Lung (tissue), 17 donors: ENCODE measurements at places on chromosomes 4 and X.

GRCh38 chr4:168931215-168931650 lies 78.8 kb downstream of the CBR4 start:
- DNase-seq, result no peak

GRCh38 chr4:66275411-66276038 lies 605.2 kb upstream of the EPHA5 start:
- no peak for DNase-seq

DNA sequence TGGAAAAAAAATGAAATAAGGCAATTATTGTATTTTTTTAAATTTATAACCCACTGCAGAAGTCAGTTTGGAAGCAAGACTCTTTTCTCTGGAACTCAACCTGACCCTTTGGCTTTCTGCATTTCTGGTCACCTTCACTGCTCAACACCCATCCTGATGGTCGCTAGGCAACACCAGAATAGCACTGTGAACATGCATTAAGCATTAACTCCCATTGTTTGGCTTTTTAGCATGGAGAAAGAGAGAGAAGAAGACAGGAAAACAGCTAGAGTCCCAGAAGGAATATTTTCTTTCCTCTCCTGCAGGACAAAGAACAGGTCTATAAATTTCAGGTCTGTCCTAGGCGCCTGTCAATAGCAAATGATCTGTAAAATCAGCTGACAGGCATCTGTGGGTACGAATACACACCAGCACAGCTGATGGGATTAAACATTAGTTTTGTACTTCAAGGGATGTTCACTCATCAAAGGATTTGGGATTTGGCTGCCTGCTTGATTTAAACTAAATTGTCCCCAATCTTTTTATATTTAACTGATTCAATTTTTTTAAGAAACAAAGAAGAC lies 137.2 kb upstream of the ETNPPL start:
- DNase-seq, result no peak

- DNase-seq, result no peak
Measured at GRCh38 chr4:532588-533317, 33.7 kb downstream of the PIGG start.

DNA sequence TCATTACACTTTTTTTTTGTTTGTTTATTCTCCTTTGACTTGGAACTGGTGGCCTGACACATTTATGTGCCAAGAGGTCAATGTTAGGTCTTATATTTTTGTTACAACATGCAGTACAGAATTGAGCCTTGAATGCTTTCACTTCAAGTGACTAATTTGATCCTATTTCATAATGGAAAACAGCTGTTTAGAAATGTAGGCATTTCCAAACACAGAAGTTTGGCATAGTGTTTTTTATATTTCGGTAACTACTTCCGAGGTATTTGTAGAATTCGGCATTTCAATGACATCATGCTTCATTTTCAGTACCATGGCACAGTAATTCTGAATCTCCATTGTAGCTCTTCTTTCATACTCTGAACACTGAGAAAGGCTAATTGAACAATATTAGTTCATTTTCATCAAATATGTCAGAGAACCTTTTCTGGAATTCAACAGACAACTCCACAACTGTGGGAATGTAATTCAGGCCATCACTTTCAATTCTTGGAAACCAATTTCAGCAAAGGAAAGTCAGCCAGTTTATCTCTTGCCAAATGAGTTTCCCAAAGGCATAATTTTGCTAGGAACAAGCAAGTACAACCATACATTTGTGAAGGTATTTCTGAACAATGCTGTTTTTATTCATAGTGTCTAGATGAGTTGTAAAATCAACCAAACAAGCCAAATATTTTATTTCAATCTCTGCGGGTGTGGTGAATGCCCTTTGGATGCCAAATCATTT lies 11.4 kb downstream of the FAM120C start:
- no peak for DNase-seq

DNA sequence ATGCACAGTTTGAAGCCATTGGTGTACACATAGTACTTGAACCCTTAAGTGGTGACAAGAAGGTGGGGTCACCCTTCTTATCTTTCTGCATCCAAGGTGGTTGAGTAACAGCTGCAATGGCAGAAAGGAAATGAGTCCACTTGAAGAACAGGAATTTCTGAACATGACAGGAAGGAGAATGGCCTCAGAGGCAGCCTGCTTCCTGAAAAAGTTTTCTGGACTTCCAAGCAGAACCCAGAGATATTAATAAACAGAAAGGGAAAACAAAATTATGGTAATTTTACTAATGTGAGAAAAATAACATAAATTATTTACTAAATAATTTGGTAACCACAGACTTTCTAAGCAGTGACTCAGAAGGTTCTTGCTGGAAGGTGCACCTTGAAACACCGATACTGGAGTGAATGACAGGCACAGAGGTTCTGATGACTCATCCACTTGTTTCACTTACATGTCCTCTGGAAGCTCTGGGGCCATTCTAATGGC lies 119.9 kb upstream of the HS3ST1 start:
- no peak for DNase-seq

- no peak for DNase-seq
Measured at GRCh38 chr4:59258002-59258401, 1942.1 kb upstream of the ADGRL3 start.

- no peak for DNase-seq
Measured at GRCh38 chrX:2549876-2550275, 49.1 kb upstream of the DHRSX start.

DNA sequence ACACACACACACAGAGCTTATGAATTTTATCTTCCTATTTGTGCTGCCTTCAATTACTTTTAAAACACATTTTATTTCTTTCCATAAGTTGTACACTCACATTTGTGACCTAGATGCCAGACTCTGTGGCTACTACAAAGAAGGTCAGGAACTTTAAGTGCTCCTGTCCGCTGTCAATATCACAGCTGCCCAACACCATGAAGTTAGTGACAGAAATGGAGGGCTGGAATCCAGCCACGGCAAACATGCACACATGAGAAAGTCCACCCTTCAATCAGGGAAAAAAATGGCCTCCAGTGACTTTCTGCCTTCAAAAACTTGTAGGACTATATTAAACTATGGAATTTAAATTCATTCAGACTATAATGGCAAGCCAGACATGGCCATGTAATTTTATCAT lies 334.4 kb upstream of the FSTL5 start:
- peak; percentile 10 for DNase-seq

GRCh38 chrX:68307769-68308168 lies 125.5 kb downstream of the OPHN1 start:
- DNase-seq, result no peak

- DNase-seq, result no peak
Measured at GRCh38 chr4:186058253-186058979, 10.5 kb upstream of the TLR3 start.

DNA sequence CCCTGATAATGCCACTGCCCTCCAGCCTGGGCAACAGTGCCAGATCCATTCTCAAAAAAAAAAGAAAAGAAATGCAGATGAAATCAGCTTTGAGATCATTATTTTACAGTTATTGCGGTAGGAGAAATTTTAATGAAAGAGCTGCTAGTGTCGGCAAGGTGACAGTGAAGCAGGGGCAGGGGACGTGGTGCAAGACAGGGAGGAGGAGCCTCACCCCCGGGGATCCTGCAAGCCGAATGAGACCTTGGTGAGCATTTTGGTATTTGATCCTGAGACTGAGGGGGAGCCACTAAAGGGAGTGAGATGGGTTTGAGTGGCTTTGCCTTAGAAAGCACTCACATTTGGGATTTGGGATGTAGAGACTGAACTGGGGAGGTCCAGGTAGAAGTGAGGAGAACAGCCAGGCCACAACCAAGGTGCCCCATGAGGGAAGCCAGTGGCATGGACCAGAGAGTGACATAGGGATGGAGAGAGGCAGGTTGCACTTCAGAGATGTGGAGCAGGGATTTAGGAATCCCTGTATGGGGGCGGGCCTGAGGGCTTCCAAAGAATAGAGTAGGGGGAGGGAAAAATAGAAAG lies 23.6 kb downstream of the RBM10 start:
- DNase-seq, result no peak

- DNase-seq, result no peak
Measured at GRCh38 chr4:108486046-108486445, 134.3 kb upstream of the RPL34 start.

DNA sequence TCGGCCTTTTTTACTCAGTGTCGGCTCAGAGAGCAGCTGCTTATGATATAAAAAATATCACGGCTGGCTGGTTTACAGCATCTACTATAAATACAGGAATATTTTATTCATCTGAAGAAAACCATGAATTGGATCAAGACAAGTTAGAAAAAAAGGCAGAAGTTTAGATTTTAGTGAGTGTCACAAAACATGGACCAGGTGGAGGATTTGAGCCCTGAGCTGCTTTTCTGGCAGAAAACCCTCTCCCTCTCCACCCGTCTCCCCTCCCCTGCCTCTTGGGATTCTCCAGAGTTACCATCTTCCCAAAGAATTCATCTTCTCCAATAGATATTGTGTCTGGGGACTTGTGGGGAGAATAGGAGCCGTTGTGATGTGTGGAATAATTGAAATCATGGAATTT lies 142.8 kb upstream of the RAI2 start:
- DNase-seq, result peak; percentile 17

GRCh38 chr4:101370663-101371210 lies 23.4 kb upstream of the PPP3CA start:
- no peak for DNase-seq

DNA sequence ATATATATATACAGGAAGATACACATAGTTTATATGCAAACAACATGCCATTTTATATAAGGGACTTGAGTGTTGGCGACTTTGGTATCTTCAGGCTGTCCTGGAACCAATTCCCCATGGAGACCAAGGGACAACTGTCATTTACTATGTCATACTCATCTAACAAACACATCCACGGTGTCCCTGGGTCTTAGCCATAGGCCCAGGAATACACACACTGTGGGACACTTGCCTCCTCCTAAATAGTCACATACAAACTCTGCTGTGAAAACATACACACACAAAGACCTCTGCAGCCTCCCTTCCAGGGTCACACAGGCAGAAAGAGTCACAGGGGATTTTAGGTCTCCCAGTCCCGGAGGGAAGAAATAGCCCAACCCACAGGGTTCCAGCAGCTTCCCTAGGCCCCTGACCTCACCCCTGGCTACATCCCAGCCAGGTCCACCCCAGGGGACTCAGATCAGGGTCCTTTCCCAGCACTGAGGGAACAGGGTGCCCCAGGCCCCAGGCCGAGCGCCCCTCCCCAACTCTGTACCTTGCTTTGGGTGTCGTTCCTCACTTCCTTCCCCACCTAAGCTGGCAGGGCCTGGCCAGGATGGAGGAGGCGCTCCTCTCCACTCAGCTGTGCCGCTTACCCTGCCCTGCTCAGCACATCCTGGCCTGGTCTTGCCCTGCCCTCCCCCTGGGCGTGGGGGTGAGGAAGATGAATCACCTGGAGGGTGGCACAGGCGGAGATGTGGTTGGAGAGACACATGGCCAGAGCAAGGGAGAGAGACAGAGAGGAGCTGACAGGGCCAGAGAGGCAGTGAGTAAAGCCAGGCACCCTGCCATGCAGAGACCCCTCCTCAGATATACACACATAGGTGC lies 21.8 kb downstream of the FGD1 start:
- DNase-seq, result no peak

GRCh38 chrX:110241816-110242215 lies 76.1 kb downstream of the AMMECR1 start:
- peak; percentile 33 for DNase-seq

DNA sequence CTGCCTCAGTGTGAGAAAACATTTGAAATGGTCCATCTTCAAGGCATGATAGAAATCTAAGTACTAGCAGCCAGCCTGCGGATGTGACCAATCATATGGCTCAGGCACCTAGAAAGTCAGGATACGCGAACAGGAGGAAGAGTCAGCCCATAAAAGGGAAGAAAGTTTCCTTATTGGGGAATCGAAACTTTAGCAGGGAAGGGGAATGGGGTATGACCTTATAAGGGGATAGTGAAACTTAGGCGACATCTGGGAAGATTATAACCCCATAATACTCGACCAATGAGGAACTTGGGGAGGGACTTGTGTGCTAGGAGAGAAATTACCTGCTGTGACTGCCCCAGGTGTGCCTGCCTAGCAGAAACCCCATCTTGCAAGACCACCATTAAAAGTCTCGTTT lies 26.2 kb upstream of the PYURF start:
- no peak for DNase-seq

DNA sequence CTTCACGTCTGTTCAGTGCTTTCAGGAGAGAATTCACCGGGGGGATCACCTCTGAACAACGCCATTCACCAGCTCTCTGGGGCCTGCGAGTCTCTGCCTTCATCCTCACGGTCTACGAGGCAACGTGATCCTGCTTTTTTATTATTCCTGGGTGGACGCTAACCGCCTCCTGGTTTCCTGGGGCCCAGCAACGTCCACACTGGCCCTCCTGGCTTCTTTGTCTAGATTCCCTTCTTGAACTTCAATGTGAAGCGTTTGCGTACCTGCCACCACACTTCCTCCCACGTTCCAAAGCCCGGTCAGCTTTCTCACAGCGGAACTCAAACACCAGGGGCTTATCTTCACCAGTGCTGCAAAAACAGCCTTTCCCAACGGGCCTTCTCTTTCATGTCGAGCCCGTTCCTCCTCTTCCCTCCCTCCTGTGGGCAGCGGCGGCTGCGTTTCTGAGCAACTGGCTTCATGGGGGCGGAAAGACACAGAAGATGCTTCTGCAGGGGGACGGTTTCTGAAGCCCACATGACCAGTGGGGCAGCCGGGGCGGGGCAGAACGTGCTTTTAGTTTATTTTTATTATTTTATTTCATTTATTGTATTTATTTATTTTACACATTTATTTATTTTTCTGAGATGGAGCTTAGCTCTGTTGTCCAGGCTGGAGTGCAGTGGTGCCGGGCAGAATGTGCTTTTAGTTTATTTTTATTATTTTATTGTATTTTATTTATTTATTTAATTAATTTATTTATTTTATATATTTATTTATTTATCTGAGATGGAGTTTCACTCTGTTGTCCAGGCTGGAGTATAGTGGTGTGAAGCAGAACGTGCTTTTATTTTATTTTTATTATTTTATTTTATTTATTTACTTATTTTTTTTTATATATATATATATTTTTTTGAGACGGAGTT lies 64.6 kb downstream of the CRLF2 start:
- no peak for DNase-seq

DNA sequence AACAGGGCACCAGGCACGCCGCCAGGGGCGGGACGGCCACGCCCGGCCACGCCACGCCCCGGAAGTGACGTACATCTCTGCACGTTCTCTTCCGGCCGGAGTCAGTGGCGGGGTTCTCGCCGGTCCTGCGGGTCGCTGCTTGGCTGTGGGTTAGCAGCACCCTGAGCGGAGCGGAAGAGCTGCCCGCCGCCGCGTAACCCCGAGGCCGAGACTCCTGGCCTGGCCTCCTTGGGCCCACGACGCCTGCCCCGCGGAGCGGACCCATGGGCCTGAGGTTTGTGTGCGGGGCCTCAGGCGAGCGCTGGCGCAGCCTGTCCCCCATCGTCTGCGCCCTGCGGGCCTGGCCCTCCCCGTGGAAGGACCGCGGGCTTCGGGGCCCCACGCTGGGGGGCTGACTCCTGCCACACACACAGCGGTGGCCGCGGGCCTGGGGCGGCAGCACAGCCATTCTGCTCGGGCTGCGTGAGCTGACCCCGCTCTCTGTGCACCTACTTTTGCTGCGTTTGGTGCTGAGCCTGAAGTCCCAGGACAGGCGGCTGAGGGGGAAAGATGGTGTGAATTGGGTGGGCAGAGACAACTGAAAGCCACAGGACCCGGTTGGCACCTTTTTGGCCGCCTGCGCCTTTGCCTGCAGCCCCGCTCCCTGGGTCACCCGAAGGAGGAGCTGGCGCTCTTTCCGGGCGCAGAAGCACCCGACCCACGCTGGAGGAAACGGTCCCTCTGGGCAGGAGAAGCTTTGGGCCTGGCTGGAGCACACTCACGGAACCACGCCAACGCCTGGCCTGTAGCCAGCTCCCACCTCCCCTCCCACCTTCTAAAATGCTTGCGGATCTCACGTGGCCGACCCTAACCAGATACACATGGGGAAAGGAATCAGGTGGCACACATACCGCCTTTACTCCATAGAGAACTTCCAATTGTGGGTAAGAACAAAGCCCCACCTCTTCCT lies 28.1 kb downstream of the NOP14 start:
- DNase-seq, result peak; percentile 96
